ENCODE measurements at places on chromosomes 1 and 21. TPM values are rescaled to one million over a fixed set of nuclear protein-coding genes. Genes with fewer than 3 reads are reported as not detected.
A peak's percentile ranks its signal among the peaks of the same experiment; 100 is the strongest.

CYP4Z1 gene
- 0.82 TPM for total RNA-seq

FCGR3A gene
- 16.2 TPM for total RNA-seq

RNU1-2 gene
- total RNA-seq: under 0.01 TPM

DNASE2B gene
- total RNA-seq: not detected

ILDR2 gene
- total RNA-seq: 2.8 TPM

SIK1 gene
- total RNA-seq: 7.3 TPM

MYOG gene
- total RNA-seq: not detected

SPATA17 gene
- 0.52 TPM for total RNA-seq

GRCh38 chr1:5403935-5404334, 588.3 kb downstream of the NPHP4 start:
- H3K4me3 ChIP-seq: no peak overlapping the region
- no peak overlapping the region for H3K27ac ChIP-seq
- no peaks in the 10 kb centered on the region for H3K36me3 ChIP-seq
- H3K4me1 ChIP-seq: no peaks in the 10 kb centered on the region
- no peaks in the 10 kb centered on the region for H3K27me3 ChIP-seq

DNA sequence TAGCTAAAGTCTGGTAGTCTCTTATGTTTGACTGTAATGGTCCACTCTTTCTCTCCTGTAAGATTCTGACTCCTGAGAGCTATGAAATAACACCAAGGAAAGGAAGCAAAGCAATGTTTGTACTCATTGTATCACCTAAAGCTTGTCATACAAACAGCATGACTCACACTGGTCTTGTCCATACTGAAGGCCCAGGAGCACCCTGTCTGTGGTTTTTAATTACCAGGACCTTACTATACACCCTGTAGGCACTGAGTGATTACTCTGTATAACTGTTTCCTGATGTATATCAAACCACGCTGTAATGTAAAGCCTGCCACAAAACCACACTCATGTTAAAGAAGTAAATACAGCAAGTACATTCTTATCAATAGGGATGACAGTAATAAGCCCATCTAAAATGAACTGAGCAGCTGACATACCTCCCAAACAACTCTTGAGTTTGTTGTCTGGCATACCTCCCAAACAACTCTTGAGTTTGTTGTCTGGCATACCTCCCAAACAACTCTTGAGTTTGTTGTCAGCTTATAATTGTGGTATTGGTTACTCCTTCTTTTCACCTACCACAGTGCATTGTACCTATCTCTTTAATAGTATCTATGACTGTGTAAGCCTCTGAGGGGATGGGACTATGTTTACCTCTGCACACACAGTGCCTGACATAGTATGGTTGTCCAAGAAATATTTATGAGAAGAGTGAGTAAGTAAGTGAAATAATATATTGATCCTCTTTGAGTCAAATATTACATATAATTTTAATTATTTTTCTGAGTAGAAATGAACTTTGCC, 11.6 kb upstream of the TNFSF18 start:
- no peaks in the 10 kb centered on the region for H3K36me3 ChIP-seq
- H3K27ac ChIP-seq: no peak overlapping the region
- H3K4me3 ChIP-seq: no peak overlapping the region
- no peak for DNase-seq
- no peaks in the 10 kb centered on the region for H3K4me1 ChIP-seq

DNA sequence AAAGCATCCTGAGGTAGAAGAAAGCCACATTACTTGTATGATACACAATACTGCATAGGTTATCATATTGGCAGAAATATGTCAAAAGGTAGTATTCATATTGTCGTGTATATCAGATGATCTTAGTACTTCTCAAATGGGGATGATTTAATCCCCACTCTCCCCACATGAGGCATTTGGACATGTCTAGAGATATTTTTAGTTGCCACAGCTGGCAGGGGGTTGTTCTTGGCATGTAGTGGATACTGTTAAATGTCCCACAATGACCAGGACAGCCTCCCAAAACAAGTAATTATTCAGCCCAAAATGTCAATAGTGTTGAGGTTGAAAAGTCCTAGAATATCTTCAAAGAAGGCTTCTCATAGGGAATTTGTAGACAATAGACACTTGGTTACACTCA, 162.8 kb downstream of the NEGR1 start:
- no peak overlapping the region for H3K27ac ChIP-seq
- H3K27me3 ChIP-seq: no peaks in the 10 kb centered on the region
- no peak for DNase-seq
- H3K4me1 ChIP-seq: no peaks in the 10 kb centered on the region

- H3K27me3 ChIP-seq: no peaks in the 10 kb centered on the region
- no peak overlapping the region for H3K4me3 ChIP-seq
- H3K27ac ChIP-seq: no peak overlapping the region
- H3K4me1 ChIP-seq: no peaks in the 10 kb centered on the region
Observed at GRCh38 chr1:56409112-56409691, 170.2 kb downstream of the PLPP3 start.

- H3K27me3 ChIP-seq: no peaks in the 10 kb centered on the region
- H3K36me3 ChIP-seq: no peaks in the 10 kb centered on the region
- no peak overlapping the region for H3K4me3 ChIP-seq
- H3K4me1 ChIP-seq: peaks cover 4% of the 10 kb centered on the region
Observed at GRCh38 chr21:45465105-45465504, 60.1 kb downstream of the COL18A1 start.

GRCh38 chr1:112676543-112676942, 2.1 kb downstream of the MOV10 start:
- H3K4me1 ChIP-seq: no peaks in the 10 kb centered on the region
- H3K27ac ChIP-seq: peak overlapping the region; percentile 94
- H3K27me3 ChIP-seq: no peaks in the 10 kb centered on the region

- no peak within 1 kb of the TSS for H3K4me3 ChIP-seq
- H3K4me1 ChIP-seq: no peaks in the 10 kb centered on the region
- DNase-seq: peak; percentile 26
- H3K36me3 ChIP-seq: no peaks in the 10 kb centered on the region
- H3K27ac ChIP-seq: peak within 1 kb of the TSS; percentile 17
- no peaks in the 10 kb centered on the region for H3K27me3 ChIP-seq
Observed at GRCh38 chr1:30757352-30758120, at the start of gene LAPTM5. LAPTM5 (minus strand) TSS chr1:30757774; CDS start chr1:30757745, 29 bp downstream.

- no peaks in the 10 kb centered on the region for H3K27me3 ChIP-seq
- H3K4me1 ChIP-seq: no peaks in the 10 kb centered on the region
- no peak for DNase-seq
- no peak overlapping the region for H3K4me3 ChIP-seq
- no peak overlapping the region for H3K27ac ChIP-seq
Observed at GRCh38 chr1:98792123-98792522, 130.6 kb downstream of the SNX7 start.

DNA sequence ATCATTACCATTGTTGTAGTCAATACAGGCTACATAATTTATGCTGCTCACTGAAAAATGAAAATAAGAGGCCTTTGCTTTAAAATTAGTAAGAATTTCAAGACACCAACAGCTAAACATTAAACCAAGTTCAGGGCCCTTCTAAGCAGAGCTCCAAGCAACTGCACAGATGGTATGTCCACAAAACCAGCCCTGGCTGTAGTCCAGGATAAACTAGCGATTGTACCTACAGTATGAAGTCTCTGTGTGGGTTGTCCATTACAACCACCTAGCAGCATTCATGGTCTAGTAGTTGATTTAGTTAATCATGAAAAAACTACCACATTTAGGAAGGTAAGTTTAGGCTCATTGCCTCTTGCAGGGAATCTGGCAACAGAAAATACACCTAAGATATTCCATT, 35.3 kb downstream of the CLCA4 start:
- H3K4me1 ChIP-seq: no peaks in the 10 kb centered on the region
- H3K36me3 ChIP-seq: no peaks in the 10 kb centered on the region
- no peaks in the 10 kb centered on the region for H3K27me3 ChIP-seq
- no peak for DNase-seq

DNA sequence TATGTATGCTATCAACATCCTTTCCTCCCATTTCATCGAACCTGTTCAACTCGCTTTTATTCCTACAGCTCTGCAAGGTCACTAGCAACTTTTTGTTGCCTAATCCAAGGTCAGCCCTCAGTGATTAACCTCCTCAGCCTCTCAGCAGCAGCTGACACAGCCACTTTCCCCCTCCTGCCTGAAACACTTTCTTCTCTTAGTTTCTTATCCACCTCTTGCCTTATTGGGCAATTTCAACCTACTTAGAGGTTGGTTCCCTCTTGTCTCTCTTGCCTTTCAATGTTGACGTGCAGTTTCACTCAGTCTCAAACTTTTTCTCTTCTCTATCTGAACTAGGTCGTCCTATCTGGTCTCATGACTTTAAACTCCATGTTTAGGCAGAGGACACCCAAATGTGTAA, 156.3 kb downstream of the C1orf94 start:
- no peak overlapping the region for H3K27ac ChIP-seq
- H3K4me1 ChIP-seq: no peaks in the 10 kb centered on the region
- H3K36me3 ChIP-seq: no peaks in the 10 kb centered on the region

- DNase-seq: no peak
- no peak overlapping the region for H3K4me3 ChIP-seq
- no peak overlapping the region for H3K27ac ChIP-seq
- no peaks in the 10 kb centered on the region for H3K27me3 ChIP-seq
Observed at GRCh38 chr21:30271611-30272010, 11.1 kb downstream of the KRTAP24-1 start.

DNA sequence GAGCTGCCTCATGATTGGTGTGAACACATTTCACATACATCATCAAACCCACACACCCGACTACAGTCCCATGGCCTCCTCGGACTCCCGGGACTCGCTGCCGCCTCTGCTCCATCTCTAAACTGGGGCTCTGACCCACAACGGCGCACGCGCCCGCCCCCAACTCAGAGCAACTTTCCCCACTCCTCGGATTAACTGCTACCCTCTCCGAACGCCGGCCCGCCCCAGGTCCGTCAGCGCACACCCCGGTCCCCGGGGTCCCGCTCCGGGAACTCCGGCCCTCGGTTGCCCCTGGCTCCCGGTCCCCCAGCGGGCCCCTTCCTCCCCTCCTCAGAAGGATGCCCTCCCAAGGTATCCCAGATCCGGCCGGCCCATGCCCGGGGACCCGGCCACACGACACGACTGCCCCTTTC, 740 bp downstream of the DSTYK start:
- no peaks in the 10 kb centered on the region for H3K4me1 ChIP-seq
- DNase-seq: peak; percentile 29
- peak overlapping the region; percentile 89 for H3K4me3 ChIP-seq
- H3K27ac ChIP-seq: peak overlapping the region; percentile 83

GRCh38 chr1:15852036-15852827, 4.7 kb downstream of the SPEN start:
- no peaks in the 10 kb centered on the region for H3K36me3 ChIP-seq
- no peaks in the 10 kb centered on the region for H3K27me3 ChIP-seq
- peaks cover 9% of the 10 kb centered on the region for H3K4me1 ChIP-seq
- no peak overlapping the region for H3K4me3 ChIP-seq

DNA sequence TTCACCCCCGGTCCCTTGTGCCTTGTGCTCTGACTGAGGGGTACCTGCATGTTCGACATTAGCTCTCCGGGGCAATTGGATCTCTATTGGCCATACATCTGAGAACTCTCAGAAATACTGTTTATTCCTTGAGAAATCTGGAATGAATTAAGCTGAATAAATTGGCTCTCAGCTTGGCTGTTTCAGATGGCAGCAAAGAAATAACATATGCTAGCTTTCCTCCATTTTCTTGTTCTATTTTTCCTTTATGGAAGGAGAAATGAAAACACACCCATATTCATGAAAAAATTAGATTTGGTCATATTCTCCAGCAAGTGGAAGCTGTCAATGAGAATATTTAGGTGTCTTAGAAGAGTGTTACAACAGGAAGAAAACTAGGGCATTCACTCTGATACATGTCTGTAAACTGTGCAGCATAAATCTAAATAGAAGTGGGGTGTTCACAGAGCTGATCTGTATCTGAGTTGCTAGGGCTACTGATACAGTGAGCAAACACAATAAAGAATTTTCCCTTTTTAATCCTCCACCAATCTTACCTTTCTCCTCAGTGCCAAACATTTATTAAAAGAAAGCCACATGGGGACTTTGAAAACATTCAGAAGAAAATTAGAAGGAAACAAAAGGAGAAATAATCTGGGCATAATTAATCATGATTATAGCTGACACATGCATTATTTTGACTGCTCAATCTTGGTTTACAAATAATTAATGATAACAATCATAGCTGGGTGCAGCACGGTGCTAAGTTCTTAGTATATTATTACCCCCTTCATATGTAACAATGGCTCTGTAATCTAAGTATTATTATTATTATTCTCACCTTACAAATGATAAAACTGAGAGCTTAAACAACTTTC, 671.9 kb upstream of the USP24 start:
- DNase-seq: no peak
- no peak overlapping the region for H3K27ac ChIP-seq
- no peaks in the 10 kb centered on the region for H3K27me3 ChIP-seq
- H3K36me3 ChIP-seq: no peaks in the 10 kb centered on the region

DNA sequence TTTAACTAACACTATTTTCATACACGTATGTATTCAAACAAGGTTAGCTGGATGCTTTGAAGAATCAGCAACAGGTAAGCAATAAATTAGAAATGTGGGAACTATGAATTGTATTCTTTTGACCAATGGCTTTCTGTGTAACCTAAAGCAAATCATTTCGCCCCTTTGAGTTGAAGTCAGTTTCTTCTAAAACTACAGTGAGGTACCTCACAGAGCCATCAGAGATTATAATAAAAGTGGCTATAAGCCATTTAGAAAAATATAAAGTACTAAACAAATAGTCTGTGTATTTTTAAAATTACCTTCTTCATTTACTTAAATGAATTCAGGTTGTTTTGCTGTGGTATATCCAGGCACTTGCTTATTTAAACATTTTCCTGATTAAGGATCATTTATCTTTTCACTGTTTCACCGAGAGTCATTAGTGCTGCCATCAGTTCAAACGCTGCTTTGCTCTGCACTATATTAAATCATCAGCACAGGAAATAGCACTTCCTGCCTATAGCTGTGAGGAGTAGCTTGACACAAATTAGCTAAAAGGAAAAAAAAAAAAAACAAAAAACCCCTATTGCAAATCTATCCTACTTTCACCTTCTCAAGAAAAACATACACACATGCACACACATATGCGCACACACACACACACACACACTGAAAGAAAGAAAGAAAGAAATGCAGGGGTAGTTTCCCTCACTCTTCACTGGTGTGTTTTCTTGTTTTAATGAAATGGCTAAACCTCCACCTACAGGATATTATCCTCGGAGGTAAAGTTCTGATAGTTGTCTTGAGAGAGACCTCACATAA, 39.8 kb upstream of the C1orf105 start:
- H3K27ac ChIP-seq: no peak overlapping the region
- H3K4me3 ChIP-seq: no peak overlapping the region
- no peak for DNase-seq
- peaks cover 5% of the 10 kb centered on the region for H3K4me1 ChIP-seq
- H3K27me3 ChIP-seq: no peaks in the 10 kb centered on the region
- H3K36me3 ChIP-seq: no peaks in the 10 kb centered on the region

DNA sequence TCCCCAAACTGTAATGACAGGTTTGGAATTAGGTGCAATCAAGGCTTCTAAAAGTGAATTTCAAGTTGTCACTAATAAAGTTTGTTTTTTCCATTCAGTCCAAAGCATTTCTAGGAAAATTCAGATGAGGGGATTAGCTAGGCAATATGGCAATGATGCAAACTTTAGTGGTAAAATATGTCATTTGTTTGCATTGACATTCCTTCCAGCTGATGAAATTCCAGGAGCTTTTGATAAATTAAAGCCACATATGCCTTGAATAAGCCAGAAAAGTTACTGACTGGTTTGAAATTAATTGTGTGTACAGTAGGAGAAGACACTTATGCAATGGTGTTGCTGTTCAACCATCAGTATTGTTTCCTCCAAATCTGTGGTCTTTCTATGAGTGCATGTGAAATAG, 57.8 kb downstream of the MROH9 start:
- H3K4me1 ChIP-seq: no peaks in the 10 kb centered on the region
- no peak overlapping the region for H3K27ac ChIP-seq
- H3K27me3 ChIP-seq: no peaks in the 10 kb centered on the region
- no peaks in the 10 kb centered on the region for H3K36me3 ChIP-seq
- H3K4me3 ChIP-seq: no peak overlapping the region

- H3K36me3 ChIP-seq: no peaks in the 10 kb centered on the region
- H3K27me3 ChIP-seq: no peaks in the 10 kb centered on the region
- no peaks in the 10 kb centered on the region for H3K4me1 ChIP-seq
- DNase-seq: no peak
Observed at GRCh38 chr1:35893051-35893879, 10.3 kb downstream of the AGO1 start.

Data from uterus (tissue), 4 donors.